NCI-H187 (cell line): ENCODE measurements at places on chromosomes 2 and 18.

DNA sequence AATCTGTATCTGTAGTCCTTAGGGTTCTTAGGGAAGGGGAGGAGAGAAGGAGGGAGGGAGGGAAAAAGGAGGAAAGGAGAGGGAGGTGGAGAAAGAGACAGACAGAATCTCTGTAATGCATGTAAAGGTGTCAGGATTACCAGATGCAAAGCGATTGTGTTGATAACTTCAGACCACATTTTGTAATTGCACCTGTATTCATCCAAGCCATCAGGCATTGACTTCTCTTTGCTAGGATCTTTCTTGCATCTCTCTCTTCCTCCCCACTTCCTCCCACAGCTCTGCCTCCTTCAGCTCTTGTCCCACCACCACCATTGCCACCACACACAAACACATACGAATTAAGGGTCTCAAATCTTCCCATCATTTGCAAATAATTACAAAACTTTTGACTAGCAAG is 91.4 kb downstream of the AOX1 start:
- no peak for DNase-seq

- DNase-seq: no peak
Measured at GRCh38 chr2:234674781-234675201, 177.9 kb upstream of the ARL4C start.

DNA sequence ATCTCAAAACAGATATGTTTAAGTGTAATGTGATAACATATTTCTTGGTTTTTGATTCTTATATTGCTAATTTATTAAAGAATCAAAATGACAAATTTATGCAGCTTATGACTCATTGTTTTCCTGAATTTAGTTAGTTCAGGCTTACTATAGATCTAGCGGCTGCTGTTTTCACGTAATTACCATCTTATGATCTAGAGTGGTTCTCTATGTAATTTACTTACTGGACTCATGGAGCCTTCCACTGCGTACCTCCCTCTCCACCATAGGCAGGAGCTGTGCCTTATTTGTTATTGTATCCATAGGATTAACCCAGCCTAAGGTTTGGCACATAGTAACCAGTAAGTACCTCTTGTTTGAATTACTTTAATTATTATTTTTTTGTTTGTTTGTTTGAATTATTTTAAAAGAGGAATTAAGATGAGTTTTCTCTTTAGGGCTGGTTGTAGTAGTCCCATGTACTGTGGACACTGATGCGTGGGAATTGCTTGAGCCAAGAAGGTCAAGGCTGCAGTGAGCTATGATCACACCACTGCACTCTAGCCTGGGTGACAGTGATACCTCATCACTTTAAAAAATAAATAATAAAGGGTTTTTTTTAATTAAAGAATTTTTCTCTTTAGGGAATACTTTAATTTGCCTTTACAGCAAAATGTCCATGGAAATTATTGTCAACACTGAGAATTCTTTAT is 165.5 kb downstream of the PHLPP1 start:
- DNase-seq: no peak

GRCh38 chr2:127645395-127646291 is at the start of gene GPR17:
Gene GPR17, plus strand, starts transcription at chr2:127646153. Its CDS starts 4,583 bp downstream, at chr2:127650736.
- DNase-seq: no peak

DNA sequence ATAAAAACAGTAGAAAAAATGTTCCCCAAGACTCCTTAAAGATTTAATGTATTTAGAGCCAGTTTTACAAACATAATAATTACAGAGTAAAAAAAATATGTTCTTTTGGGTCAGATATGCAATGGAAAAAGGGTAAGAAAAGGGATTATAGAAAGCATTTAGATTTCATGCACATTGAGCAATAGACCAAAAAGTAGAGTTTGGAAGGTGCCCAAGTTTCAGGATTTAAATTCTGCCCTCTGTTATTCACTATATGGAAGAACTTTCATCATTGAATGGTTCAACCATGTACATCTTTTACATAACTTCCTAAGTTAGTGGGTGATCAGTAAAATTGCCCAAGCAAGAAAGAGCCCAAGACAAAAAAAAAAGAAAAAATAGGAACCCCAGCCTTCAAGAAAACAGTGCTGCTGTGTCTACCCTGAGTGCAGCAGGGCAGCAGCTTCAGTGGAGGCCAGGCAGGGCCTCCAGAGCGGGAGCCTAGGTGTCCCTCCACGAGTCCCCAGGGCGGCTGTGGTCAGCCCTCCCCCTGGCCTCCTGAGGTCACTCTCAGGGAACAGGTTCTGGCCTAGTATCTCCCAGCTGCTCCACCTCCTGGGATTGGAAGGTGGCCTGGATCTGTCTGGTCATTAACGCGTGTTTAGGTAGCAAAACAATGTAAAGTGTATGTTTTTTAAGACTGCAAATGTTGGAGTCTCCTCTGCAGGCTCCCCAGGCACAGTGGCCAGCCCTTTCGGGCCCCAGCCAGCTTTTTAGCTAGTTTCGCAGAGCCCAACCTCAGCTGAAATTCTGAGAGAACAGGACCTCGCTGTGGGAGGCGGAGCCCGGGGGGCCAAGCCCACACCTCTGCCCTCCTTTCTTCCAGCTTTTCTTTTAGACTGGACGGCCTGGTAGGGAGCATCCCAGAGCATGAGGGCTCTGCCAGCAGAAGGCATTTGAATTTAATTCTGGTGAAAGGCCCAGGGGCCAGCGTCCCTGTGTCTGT is 77.3 kb downstream of the TEX51 start:
- no peak for DNase-seq

DNA sequence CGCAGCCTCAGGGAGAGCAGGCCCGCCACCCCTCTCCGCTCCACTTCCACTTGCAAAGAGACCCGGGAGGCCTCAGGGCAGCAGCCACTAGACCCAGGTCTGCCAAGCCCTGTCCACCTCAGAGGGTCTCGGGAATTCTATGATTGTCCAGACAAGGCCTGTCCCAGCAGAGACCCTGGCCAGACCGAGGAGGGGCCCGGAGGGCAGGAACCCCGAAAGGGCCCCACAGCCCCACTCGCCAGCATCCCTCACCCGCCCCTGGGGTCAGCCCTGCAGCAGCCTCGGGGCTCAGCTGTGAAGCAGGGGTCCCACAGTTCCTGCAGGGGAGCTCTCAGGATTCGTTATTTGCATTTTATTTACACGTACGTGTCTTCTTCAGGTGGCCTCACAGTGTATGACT is 269.5 kb downstream of the EIPR1 start:
- DNase-seq: no peak

DNA sequence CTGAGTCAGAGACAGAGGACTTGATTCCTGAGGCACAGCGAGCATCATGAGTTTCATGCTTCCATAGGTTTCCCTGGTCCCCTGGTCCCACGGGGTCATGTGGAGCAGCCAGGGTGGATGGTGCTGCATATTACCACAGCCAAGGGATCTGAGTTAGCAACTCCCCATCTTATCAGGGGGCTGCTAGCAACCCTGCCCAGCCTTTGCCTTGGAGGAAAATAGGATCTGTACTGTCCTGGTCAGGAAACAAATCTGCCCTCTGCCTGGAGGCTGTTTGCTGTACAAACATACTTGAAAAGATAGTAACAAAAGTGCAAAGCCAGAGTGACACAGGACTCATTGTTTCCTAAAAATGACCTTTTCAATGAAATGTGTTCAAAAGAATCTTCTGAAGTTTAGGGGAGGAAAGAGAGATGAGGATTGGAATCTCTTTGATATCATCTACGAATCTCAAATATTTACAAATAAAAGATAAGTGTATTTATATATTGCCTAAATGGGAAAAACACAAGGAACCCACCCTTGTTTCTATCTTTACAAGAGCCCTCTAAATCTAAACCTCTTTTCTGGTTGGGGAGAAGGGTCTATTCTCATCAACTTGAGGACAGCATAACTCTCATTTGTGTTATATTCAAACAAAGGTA is 194.8 kb downstream of the CD226 start:
- DNase-seq: no peak

DNA sequence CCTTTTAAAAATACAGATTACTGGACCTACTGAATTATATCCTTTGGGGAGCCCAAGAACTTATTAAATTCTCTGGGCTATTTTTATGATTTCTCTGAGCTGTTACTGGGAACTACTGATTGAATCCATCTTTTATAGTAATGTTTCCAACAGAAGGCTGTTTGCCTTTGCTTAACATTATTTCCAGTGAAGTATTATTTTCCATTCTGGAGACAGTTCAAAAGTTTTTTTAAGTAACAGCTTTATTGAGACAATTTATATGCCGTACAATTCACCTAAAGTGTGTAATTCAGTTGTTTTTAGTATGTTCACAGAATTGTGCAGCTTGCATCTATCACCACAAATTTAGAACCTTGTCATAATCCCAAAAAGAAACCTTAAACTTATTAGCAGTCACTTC is 100.6 kb downstream of the BABAM2 start:
- DNase-seq: no peak

GRCh38 chr2:168543037-168543436 is 87.0 kb downstream of the CERS6 start:
- DNase-seq: no peak
